Activated T-cell treated with anti-CD3 and anti-CD28 coated beads, Interleukin-2, amount 50 U/mL, for 72 hours (primary cell): ENCODE measurements at places on chromosomes 3 and 15. TPM values are rescaled to one million over a fixed set of nuclear protein-coding genes. Genes with fewer than 3 reads are reported as not detected.

- no peak overlapping the region for H3K4me3 ChIP-seq
- no peaks in the 10 kb centered on the region for H3K36me3 ChIP-seq
- H3K27ac ChIP-seq: no peak overlapping the region
- H3K27me3 ChIP-seq: no peaks in the 10 kb centered on the region
Observed at GRCh38 chr3:146280864-146281263, 30.0 kb upstream of the PLSCR4 start.

GRCh38 chr3:69321301-69322157 is 64.4 kb downstream of the FRMD4B start:
- H3K4me1 ChIP-seq: peaks cover 36% of the 10 kb centered on the region
- H3K27ac ChIP-seq: no peak overlapping the region
- no peak for DNase-seq
- H3K27me3 ChIP-seq: no peaks in the 10 kb centered on the region
- H3K36me3 ChIP-seq: no peaks in the 10 kb centered on the region

DNA sequence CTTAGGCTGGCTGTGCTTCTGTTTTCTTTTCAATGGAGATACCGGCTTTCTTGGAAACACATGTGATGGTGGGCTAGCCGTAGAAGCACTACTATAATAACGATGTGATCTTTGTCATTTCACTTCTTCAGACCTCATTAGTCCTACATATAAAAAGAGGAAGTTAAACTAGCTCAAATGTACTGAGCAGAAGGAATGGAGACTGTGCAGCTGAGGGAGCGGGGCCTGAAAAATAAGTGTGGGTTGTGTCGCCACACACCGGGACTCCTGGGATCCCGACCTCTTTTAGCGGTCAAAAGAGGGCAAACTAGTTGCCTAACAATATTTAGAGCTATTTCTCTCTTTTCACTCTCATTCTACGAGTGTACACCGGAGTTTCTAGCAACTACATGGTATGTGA is 1.0 kb upstream of the RNF7 start:
- no peaks in the 10 kb centered on the region for H3K27me3 ChIP-seq
- no peak overlapping the region for H3K27ac ChIP-seq
- H3K36me3 ChIP-seq: peaks cover 3% of the 10 kb centered on the region
- H3K4me3 ChIP-seq: no peak overlapping the region
- no peak for DNase-seq

- no peak overlapping the region for H3K27ac ChIP-seq
- H3K4me3 ChIP-seq: no peak overlapping the region
- DNase-seq: no peak
Observed at GRCh38 chr3:47342151-47342550, 38.7 kb upstream of the PTPN23 start.

GRCh38 chr3:30011237-30011803 is 595.1 kb upstream of the TGFBR2 start:
- H3K4me3 ChIP-seq: no peak overlapping the region
- H3K36me3 ChIP-seq: no peaks in the 10 kb centered on the region
- H3K4me1 ChIP-seq: peaks cover 18% of the 10 kb centered on the region
- DNase-seq: no peak
- no peaks in the 10 kb centered on the region for H3K27me3 ChIP-seq
- H3K27ac ChIP-seq: no peak overlapping the region

DNA sequence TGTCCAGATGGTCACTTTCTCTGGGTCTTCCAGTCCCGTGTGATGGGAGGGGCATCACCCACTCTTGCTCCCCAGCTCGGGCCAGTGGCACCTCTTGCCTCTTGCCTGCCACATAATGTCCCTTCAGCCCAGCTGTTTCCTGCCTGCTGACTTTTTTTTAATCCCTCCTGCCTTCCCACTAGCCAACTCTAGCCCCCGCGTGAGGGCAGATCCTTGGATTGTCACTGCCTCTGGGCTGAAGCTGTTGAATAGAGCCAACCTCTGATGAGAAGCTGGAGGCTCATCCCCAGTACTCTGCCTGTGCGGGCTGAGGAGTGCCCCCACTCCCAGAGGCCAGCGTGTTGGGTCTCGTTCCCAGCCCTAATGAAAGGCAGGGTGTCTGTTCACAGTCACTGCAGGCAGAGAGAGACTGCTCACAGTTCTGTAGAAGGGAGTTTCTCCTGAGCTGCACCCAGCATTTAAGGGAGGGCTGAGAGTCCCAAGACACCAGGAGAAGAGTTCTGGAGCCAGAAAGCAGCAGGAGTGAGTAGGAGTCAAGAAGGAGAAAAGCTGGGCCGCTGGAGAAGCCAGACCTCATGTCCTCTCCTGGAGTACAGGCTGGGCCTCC is 30.1 kb upstream of the TIMP4 start:
- DNase-seq: no peak
- no peak overlapping the region for H3K27ac ChIP-seq
- peaks cover 79% of the 10 kb centered on the region for H3K4me1 ChIP-seq
- H3K27me3 ChIP-seq: peaks cover 6% of the 10 kb centered on the region
- H3K36me3 ChIP-seq: no peaks in the 10 kb centered on the region

ARHGEF26 gene
- 0.31 TPM for total RNA-seq

DNA sequence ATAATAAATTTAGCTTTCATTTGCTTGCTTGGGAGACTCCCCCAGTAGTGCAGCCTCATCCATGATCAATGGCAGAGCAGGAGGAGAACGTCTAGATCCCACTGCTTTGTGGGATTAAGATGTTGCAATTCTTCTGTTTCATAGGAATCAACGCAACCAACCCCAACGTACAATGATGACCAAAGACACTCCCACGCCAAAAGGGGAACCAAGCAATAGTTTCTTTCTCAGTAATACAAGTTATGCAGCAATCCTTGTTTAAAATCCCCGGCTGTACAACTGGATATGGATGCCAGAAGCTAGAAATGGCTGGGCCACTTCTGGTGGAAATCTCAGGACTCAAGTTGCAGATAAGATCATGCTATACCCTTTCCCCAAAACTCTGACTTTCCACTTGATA is 411.2 kb downstream of the VPS13C start:
- no peak for DNase-seq
- H3K27ac ChIP-seq: no peak overlapping the region

GRCh38 chr3:40979962-40980361 is 219.3 kb upstream of the CTNNB1 start:
- no peak for DNase-seq
- peaks cover 17% of the 10 kb centered on the region for H3K4me1 ChIP-seq
- H3K27me3 ChIP-seq: peaks cover 54% of the 10 kb centered on the region
- H3K27ac ChIP-seq: no peak overlapping the region
- no peaks in the 10 kb centered on the region for H3K36me3 ChIP-seq

TTLL13 gene
- 1.9 TPM for total RNA-seq

PATL2 gene
- total RNA-seq: 50.8 TPM

GRCh38 chr3:48695393-48695753 is 9.7 kb upstream of the NCKIPSD start:
- peaks cover 9% of the 10 kb centered on the region for H3K4me1 ChIP-seq
- H3K27me3 ChIP-seq: no peaks in the 10 kb centered on the region
- no peak overlapping the region for H3K27ac ChIP-seq
- H3K36me3 ChIP-seq: peaks cover 22% of the 10 kb centered on the region

DNA sequence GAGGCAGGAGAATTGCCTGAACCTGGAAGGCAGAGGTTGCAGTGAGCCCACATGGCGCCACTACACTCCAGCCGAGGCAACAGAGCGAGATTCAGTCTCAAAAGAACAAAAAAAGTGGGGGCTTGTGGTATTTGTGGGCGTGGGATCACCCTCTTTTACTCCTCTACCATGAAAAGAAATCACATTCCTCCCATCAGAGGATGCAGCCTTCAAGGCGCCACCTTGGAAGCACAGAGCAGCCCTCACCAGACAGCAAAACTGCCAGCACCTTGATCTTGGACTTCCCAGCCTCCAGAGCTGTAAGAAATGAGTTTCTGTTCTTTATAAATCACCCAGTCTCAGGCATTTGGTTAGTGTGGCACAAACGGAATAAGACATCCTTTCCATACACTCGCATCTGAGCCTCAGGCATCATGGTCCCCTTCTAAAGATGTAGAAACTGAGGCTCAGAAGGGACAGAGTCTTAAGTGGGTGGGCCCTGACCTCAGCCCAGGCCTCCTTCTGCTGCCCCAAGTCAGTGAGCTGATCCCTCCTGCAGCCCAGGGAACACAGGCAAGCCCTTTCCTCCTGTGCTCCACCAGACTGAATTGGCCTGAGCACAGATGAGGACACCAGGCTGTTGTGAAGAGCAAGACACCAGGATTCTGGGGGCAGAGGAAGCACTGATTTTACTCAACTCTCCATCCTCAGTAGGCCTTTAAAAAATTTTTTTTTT is 201.7 kb upstream of the LINGO1 start:
- H3K36me3 ChIP-seq: no peaks in the 10 kb centered on the region
- DNase-seq: no peak
- H3K27ac ChIP-seq: no peak overlapping the region
- H3K4me3 ChIP-seq: no peak overlapping the region
- no peaks in the 10 kb centered on the region for H3K27me3 ChIP-seq
